ENCODE measurements at places on chromosomes 2 and 18.
A peak's percentile ranks its signal among the peaks of the same experiment; 100 is the strongest.

DNA sequence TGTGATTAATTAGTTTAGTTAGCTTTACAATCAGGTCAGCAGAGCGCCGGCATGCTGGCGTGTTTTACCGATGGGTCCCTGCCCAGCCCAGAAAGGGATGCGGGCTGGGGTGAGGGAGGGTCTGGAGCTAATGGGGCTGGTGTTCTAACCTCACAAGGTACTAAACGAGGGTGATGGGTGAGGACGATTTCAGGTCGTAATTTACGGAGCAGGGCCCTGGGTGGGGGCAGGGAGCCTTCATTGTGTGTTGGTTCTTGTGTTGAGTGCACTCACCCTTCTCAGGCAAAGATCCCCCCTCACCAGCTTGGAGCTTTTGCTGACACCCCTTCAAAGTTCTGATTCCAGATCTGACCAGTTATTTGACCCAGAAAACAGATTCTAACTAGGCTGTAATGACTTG lies 39.5 kb downstream of the PTGR3 start:
- no peak for DNase-seq

GRCh38 chr18:36456622-36457021 lies 159.1 kb downstream of the FHOD3 start:
- no peak for DNase-seq

DNA sequence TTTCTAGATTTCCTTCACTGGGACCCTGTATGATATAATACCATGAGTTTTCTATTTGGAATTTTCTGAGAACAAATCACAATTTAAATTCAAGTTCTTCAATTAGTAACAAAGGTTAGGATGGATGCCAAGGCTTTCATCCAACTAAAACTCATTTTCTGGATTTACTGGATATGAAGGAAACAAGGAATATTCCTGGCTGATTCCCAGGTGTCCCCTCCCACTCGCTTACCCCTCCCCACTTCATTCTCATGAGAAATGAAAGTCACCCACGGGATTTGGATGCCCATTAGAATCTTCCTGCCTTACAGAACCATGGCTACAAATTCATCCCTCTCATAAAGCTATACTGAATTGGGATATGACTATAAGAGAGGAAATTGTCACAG lies 40.0 kb downstream of the RNU4ATAC start:
- no peak for DNase-seq

DNA sequence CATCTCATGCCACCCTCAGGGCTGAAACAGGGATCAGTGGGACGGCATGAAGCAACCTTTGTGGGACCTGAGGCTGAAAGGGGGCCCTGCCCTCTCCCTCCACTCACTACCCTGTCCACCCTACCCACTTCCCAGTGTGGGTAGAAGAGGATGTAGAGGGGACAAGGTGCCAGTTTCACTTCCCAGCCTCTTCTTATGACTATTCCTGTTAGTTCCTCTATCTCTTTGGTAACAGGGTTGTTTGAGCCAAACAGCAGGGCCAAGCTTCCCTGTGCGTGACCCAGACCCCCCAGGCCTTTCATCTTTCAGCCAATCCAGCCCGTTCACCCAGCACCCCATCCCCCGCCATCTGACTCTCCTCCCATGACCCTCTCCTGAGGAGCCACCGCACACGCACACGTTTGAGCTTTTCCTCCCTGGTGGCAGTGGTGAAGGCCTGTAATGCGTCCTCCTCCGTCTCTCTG lies 82.3 kb downstream of the STPG4 start:
- DNase-seq, result no peak

- no peak for DNase-seq
These were observed 4.5 kb upstream of the SPC25 start for GRCh38 chr2:168894720-168895119.

DNA sequence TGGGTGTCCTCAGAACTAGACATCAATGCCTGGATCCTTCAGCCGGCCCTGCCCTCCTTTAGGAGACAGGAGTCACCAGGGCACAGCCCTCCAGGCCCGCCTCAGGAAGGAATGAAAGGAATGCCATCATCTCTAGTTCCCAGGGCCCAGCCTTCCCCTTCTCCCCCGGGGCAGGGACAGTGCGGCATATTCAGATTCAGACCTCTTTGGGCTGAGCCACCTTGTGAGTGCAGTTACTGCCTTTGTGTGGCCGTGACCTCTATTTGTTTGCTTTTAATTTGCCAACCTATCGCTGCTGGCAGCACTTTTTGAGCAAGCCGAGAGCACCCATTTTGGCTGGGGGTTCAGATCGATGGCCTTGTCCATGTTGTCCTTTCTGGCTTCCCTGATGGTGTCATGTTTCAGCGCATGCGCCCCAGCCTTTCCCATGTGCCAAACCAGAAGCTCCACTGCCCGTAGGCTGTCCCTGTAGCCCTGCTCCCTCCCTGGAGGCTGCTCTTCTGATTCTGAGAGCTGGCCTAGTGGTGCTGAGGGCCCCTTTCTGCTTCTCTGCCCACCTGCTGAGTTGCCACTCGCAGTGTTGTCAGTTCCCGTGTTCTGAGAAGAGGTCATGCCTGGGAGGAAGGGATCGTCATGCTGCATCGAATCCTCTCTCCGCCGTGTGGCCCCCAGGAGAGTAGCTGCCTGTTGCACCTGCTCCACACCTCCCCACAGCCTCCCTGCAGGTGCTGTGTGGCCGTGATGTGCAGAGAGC lies 10.9 kb downstream of the ANKRD23 start:
- DNase-seq, result peak; percentile 70

- no peak for DNase-seq
These were observed 120.1 kb upstream of the CCDC195 start for GRCh38 chr2:224836263-224836662.

DNA sequence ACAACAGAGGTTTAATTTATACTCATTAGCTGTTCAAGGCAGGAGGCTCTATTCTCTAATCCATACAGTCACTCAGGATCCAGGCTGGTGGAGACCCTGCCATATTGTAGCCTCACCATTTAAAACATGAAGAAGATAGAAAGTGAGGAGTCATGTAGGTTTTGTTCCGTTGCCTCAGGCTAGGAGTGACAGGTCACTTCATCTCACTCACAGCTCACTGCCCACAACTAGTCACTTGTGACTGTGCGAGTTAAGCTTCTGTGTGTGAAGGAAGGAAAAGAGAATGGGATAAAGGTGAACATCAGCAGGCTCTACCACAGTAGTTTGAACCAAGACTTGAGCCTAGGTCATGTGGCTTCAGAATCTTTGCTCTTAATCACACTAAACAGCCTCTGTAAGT lies 9.0 kb upstream of the IGFBP2 start:
- DNase-seq, result no peak

DNA sequence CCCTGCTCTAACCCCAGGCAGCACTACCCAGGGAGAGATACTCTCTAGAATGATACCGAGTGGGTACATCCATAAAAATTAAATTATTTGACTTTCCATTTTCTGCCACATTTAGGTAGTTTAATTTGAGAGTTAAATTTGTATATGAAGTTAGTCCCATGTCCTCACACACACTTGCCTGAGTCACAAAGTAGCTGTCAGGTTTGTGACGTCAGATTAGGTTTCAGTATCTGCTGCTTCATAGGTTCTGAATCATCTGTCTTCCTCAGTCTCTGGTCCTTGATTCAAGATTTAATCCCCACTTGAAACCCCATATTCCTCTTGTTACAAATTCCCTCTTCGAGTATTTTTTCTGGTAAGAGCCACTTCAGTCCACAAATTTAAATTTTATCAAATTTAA lies 738.6 kb upstream of the FAM98A start:
- DNase-seq, result no peak

DNA sequence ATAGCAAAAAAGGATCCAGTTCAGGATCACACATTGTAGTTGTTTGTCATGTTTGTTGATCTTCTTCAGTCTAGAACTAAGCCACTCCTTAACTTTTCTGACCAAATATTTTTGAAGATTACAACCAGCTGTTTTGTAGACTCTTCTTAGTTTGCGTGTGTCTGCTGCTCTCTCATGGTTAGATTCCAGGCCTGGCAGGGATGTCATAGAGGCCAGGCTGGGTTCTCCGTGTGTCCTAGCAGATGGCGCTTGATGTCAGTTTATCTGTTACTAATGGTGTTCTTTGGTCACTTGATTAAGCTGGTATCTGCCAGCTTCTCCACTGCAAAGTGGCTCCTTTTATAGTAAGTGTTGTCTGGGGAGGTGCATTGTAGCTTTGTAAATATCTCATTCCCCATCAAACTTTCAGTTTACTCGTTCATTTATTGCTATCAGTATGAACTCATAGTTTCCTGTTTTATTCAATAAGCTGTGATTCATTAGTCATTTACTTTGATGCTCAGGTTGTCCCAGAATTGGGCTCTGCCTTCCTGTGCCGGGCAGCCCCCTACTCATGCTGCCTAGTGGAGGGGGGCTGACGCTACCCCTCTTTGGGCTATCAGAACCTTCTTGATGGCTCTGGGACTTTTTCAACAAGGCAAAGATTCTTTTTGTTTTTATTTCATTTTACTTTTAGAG lies 42.1 kb downstream of the GRHL1 start:
- DNase-seq, result no peak

DNA sequence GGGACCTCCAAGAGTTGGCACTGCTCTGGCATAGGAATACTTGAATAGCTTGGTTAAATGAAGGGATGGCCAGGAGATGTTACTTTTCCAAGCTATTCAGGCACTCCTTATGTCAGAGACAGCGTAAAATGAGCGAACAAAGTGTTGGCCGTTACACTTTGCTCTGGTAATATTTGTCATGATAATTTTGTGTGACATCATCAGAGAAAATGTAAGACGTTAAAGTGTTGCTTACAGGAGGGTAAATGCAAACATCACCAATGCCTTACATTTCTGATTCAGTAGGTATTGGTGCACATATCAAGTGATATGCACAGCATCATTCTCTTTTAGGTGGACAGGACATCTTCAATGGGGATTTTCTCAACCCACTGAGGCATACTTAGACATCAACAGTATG lies 46.0 kb downstream of the PLEKHA3 start:
- DNase-seq, result no peak

GRCh38 chr2:75560768-75561565 lies at the start of gene EVA1A:
Gene EVA1A (minus strand): TSS chr2:75560939. CDS start chr2:75518140, 42,799 bp downstream.
- peak; percentile 61 for DNase-seq

GRCh38 chr2:196516564-196516963 lies 123.0 kb upstream of the CCDC150 start:
- DNase-seq, result no peak

DNA sequence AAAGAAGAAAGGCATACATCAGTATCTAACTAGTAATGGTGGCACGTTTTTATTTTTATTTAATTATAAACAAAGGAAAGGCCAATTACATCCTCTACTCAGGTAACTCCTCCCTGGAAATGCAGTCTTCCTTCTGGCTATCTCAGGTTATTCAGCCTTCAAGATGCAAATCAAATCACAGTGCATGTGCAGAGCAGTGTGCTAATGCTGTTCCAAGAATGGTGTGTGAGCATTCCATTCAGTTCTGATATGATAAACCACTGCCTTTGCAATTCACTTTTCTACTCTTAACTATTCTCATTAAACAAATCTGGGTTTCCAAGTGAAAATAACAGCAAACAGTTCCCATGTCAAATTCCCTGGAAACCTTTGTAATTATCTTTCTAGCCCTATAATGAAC lies 38.4 kb downstream of the SEPTIN10 start:
- DNase-seq, result no peak

DNA sequence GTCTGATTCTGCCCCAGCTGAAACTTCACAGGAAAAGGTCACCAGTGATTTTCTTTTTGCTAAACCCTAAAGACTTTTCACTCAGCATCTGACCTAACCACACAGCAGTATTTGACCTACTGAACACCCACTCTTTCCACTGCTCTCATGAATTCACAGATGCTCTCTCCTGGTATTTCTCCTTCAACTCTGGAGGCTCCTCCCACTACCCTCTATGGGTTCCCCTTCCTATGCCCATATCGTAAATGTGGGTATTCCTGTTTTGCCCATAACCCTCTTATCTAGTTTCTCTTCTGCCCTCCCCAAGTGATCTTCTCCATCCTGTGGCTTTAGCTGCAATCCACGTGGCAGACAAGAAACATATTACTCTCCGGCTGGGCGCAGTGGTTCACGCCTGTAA lies 7.6 kb downstream of the PLEKHM3 start:
- no peak for DNase-seq

DNA sequence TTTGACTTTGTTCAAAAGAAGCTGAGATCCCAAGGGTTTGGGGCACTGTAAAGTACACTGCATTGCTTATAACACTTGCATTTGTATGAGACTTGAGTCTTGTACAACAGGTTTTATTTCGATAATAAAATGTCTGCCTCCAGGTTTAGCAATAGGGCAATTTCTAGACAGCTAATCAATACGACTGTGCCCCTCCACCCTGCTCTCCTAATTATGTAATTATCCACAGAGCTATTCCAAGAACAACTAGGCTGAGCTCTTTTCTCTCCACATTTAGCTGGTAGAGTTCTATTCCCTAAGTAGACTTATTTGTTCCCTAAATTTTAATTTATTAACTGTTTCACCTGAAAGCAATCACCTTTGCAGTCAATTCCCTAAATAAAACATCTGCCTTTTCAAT lies 52.9 kb upstream of the LINC00305 start:
- DNase-seq, result no peak

DNA sequence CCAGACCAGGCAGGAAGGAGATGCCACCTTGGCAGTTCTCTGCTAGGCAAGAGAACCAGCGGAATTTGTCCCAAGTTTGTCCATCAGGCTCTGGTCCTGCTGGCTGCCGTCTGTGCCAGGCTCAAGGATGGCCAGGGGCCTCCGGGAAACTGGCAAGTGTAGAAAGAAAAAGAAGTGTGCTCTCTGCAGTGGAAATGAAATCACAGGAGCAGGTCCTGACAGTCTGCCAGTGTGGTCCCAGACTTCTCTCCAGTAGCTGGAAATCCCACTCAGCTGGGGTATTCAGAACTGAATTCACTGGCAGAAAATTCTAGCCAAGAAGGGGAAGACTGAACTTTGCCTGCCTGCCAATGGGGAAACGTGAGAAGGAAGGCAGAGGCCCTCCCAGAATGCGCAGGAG lies 91.0 kb downstream of the STPG4 start:
- no peak for DNase-seq

GRCh38 chr2:241372361-241372992 lies 16.4 kb downstream of the FARP2 start:
- no peak for DNase-seq

DNA sequence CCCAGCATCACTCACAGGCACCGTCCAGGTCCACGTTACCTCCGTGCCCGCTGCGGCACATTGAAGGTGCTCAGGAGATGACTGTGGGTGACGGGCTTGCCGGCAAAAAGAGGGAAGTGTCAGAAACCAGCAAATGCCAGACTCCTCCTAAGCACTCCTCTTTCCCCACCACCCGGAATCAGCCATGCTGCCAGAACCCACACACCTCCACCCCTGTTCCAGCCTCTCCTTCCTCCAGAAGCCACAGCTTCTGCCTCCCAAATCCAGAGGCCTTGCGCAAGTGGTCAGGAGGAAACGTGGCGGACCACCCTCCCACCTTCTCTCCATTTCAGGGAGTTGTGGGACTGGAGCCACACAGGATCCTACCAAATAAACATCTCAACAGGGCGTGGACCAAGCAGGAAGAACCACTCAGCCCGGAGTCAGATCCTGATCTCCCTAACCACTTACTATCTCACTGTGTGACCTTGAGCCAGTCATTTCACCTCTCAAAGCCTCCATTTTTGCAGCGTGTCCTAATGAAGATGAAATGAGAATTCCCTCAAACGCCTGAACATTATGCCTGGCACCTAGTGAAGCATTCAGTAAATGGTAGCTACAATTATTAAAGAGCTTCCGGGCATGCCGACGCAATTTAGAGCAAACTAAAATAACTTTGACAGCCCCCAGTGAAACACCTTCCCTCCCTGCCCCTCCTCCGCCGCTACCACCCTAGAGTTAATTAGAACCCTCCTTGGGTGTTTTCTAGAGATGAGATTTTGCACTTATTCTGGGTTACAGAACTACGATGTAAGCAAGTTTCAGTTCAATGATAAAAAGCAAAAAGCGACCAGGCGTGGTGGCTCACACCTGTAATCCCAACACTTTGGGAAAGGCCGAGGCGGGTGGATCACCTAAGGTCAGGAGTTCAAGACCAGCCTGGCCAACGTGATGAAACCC lies 32.9 kb downstream of the SMAD7 start:
- DNase-seq, result no peak
